ENCODE measurements at places on chromosomes 6 and 20.

- no peak for DNase-seq
Observed at GRCh38 chr20:2246069-2246491, 49.7 kb upstream of the TGM3 start.

DNA sequence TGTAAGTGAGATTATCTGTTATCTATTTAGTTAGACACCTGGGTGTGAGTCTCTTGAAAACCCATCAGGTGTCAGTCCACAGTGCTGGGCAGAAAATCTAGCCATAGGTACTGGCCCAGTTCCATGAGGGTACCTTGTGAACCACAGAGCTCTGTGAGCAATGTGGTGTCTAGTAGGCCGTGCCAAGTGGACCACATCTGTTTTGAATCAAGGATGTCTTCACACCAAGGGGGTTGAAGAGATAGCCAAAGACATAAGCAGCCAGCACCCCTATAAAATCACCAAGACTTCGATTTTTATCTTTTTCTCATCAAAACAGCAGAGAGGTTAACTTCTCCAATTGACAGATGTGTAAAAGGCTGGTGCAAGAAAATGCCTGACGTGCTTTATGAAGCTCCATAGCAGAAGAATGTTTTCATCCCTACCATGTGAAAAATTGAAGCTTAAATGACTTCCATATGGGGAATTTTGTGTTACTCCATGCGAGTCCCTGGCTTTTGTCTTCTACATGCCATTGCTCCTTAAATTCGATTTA lies 368.7 kb downstream of the HAO1 start:
- no peak for DNase-seq

DNA sequence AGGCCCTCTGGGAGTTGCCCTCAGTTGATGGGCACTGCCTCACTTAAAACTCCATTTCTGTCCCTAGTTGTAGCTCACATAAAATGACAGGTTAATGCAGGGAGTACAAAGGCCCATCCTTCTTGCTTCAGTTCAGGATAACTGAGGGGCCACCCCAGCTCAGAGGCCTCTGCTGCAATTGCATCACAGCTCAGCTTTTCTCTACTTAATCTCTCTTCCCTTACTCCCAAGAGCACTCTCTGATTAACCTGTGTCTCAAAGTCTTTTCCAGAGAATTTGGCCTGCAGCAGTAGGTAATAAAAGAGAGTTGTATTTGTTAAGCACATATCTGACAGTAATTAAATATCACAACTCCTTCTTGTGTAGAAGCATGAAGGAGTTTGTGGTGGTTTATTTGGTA lies 40.9 kb upstream of the FLRT3 start:
- DNase-seq: no peak

DNA sequence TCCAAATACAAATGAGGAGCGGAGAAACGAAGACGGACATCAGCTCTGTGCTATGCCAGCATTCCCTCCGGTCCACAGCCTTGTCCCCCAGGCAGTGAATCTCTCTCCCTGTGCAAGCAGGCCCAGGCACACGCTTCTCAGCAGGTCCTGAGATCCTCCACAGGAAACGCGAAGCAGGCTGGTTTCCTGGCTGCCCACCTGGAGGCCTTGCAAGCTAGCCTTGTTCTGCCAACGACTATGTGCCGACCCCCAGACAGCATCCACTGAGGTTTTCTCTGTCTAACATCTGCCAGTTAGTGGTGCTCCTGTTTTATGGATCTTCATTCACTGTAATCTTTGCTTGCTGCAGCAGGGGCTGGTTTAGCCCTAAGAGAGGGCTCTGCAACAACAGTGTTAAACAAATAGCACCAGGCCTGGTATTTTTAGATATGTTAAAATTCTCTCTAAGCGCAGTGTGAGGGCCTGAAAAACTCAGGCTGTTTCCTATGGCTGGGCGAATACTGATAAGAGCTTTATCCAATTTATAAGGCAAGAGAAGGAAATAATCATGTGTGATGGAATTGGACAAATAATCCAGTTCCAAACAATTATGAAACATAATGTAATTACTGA lies 386.0 kb upstream of the ARID1B start:
- no peak for DNase-seq

DNA sequence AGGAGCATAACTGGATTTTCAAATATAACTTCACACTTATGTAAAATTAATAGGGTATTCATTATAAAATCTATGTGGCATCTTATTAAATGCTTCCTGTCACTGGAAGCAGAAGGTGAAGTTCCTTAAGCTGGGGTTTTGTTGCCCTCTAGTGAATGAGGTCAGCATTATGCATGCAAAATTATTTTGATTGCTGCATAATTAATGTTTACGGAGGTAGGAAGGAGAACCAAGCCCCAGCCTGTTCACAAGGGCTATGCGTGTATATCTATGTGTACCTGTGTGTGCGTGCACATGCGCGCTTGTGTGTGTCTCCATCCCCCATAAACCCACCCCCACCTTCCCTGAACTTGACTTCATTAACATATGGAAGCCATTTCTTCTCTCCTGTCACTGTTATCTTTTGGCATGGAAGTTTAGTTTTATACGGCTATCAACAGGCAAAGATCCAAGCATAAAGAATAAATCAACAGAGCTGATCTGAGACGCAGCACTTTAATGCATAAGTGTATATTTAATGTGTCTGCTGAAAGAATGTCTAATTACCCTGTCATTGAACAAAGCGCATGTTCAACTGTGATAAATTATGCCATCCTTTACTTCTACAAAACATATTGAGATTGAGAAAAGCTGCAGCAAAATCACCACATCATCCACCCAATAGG lies 90.2 kb upstream of the CDH4 start:
- no peak for DNase-seq

GRCh38 chr6:167407239-167408064 lies 82.6 kb downstream of the TTLL2 start:
- no peak for DNase-seq

GRCh38 chr6:17980329-17980728 lies 7.1 kb downstream of the KIF13A start:
- DNase-seq: no peak

DNA sequence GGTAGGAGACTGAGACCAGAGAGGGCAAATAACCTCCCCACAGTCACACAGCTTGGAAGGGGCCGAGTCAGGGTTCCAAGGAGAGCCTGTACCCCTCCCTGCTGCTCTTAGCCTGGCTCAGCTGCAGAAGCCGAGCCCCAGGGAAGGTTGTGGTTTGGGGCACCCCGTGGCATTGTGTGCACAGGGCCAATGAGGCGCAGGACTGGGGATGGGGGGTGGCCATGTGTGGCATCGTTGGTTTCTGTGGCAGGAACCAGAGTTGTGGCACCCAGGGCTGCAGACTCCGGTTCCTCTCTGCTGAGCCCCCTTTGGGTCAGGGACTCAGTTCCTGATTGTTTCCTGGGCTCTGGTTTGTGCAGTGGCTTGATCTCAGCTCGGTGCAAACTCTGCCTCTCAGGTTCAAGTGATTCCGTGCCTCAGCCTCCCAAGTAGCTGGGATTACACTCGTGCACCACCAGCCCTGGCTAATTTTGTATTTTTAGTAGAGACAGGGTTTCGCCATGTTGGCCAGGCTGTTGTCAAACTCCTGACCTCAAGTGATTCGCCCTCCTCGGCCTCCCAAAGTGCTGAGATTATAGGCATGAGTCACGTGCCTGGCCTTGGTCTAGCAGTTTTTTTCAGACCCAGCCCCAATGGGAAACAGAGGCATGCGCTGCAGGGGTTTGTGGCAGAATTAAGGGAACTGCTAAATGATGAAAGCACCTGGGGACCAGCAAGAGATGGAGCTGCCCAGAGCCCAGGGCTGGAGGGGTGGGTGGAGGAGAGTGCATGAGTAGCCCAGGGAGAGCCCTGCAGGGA lies 221.0 kb upstream of the SULF2 start:
- DNase-seq: no peak

DNA sequence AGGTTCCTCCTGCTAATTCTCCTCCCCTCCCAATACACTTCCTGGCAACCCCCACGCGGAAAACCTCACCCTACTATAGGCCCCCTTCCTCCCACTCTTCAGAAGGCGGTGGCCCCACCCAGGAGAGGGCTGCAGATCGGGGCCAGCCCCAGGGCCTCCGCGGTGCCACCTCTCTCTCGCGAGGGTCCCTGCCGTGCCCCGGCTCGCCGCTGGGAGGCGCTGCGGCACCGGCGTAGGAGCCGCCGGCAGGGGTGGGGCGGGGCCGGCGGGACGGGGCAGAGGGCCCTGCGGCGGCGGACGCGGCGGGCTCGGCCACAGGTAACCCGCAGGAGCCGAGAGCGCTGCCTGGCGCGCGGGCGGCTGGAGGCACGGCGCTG lies at the start of gene ANKRD6:
ANKRD6 (plus strand) TSS at position 278 of the 377 bp plus-strand sequence. CDS start 133,825 bp downstream, outside the sequence.
- peak; percentile 79 for DNase-seq

DNA sequence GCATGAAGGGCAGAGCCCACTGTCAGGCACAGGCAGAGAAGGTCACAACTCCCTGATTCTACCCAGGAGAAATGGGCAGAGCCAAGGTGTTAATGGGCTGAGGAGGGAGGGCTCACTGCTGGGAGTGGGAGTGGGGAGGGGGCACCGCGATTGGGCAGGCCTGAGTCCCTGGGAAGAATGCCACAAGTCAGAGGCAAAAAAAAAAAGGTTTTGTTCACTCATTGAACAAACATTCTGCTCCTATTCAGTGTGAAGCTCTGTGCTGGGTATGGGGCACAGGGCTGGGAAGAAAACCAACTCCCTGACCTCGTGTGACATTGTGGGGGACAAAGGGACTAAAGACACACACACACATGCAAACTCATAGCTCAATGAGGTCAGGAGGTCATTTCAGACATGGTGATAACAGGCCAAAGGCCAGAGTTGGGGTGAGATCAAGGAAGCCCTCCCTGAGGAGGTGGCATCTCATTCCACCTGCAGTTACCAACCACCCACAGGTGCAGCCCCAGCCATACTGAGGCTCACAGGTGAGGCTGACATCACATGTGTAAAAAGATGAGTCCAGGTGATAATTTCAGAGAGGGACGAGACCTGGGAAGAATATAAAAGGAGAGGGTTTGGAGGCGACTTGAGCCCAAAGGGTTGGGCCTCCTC lies 3.2 kb upstream of the PMEPA1 start:
- DNase-seq: no peak

- no peak for DNase-seq
Observed at GRCh38 chr20:48489656-48490055, 338.1 kb downstream of the PREX1 start.

GRCh38 chr20:609371-609964 lies 641 bp downstream of the TCF15 start:
- DNase-seq: no peak

DNA sequence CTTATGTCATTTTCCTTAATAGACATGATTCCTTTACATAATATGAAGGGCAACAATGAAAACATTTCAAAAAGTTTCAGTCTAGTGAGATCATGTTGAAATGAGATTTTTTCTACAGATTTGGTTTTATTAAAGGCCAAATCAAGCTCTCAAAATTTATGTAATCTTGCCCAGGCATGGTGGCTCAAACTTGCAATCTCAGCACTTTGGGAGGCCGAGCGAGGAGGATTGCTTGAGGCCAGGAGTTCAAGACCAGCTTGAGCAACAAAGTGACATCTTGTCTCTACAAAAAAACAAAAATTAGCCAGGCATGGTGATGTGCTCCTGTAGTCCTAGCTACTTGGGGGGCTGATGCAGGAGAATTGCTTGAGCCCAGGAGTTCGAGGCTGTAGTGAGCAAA lies 50.8 kb downstream of the LRP11 start:
- DNase-seq: no peak

DNA sequence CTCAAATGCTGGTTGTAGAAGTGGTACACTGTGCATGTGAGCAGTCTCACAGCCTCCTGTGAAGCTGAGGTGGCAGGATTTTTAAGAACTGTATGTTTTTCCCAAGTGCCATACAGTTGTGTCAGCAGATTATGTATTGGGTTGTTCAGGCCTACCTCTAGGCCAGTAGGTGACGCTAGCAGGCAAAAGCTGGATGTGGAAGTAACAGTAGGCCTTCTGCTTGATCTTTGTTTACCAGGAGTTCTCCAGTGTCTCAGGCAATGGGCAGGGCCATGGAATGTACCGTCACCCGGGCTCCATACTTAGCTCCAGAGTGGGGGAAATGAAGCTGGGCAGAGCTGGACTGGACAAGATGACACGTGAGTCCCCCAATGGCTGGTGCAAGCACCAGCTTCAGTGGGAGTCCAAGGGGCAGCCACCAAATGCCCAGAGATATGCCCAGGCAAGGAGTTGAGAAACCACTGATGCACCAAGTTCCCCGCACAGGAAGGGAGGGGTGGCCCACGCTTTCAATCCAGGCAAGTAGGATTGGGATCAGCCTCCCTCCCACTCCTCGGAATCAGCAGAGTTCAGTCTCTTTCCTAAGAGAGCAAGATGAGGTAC lies 289.7 kb downstream of the HTR1B start:
- no peak for DNase-seq

GRCh38 chr20:49674383-49675352 lies 39.0 kb downstream of the B4GALT5 start:
- no peak for DNase-seq

GRCh38 chr6:168964138-168964835 lies 289.4 kb downstream of the THBS2 start:
- DNase-seq: no peak

GRCh38 chr6:32436995-32437836 lies 2.5 kb upstream of the HLA-DRA start:
- no peak for DNase-seq

- no peak for DNase-seq
Observed at GRCh38 chr20:15287329-15287728, 949.9 kb upstream of the FLRT3 start.

DNA sequence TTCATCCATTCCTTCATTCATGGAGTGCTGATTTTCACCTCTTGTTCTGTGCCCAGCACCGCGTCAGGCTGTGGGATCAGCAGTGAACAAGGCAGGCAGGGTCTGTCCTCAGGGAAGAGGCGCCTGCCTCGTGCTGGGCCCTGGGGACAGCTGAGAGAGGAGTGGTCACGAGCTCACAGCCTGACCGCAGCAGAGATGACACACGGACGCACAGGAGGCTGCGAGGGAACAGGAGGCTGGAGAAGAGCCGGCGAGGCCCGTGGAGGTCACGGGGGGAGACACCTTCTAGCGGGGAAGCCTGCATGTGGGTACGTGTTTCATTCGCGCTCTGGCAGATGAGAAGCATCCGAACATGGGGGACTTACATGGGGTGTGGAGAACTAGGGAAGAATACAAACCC lies 27.5 kb downstream of the PXDC1 start:
- no peak for DNase-seq

GRCh38 chr20:51034476-51034875 lies 11.6 kb upstream of the KCNG1 start:
- DNase-seq: no peak

DNA sequence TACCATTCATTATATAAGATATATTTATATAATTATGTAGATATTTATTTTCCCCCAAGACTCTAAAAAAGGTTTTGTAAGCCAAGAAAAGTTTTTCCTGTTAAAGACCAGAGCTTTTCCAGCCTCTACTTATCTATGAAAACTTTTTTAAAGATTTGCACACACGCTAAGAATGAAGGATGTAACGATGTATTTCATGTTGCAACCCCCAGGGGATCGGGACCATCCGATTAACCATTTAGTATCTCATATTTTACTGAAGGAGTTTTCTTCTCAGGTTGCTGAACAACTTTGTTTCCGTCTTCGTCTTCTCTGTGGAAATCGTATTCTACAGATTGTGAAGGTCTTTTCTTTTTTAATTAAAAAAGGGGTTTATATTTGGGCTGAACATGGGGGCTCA lies 70.0 kb upstream of the SASH1 start:
- DNase-seq: no peak

- no peak for DNase-seq
Observed at GRCh38 chr20:17969278-17969883, 563 bp downstream of the MGME1 start.

GRCh38 chr20:58570204-58570859 lies 55.1 kb upstream of the APCDD1L start:
- DNase-seq: no peak

GRCh38 chr6:145507239-145507638 lies 228.1 kb downstream of the EPM2A start:
- DNase-seq: no peak
